Upper lobe of left lung (tissue), 6 donors: ENCODE measurements at places on chromosomes 12 and 14.
A peak's percentile ranks its signal among the peaks of the same experiment; 100 is the strongest.

GRCh38 chr14:75995372-75996041, 9.9 kb downstream of the IFT43 start:
- DNase-seq = no peak

DNA sequence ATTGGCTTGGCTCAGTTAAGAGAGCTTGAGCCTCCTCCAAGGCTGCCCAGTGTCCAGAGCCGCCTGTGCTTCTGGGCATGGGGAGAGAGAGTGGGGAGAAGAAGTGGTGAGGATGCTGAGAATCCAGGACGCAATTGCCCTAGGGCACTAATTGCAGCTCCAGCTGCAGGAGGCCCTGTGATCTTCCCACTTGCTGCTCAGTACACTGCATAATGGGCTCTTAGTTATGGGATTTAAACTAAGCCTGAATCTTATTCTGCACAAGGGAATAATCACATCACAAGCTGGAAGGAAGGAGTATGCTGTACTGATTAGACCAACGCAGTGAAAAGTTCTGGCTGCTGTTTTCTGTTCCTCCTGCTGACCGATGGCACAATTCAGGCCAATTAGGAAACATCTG, 101.0 kb upstream of the PRMT8 start:
- no peak for DNase-seq

- DNase-seq = no peak
These were observed 18.9 kb upstream of the PLEKHH1 start for GRCh38 chr14:67514203-67514607.

GRCh38 chr14:99812096-99812750, 19.0 kb downstream of the EML1 start:
- no peak for DNase-seq

DNA sequence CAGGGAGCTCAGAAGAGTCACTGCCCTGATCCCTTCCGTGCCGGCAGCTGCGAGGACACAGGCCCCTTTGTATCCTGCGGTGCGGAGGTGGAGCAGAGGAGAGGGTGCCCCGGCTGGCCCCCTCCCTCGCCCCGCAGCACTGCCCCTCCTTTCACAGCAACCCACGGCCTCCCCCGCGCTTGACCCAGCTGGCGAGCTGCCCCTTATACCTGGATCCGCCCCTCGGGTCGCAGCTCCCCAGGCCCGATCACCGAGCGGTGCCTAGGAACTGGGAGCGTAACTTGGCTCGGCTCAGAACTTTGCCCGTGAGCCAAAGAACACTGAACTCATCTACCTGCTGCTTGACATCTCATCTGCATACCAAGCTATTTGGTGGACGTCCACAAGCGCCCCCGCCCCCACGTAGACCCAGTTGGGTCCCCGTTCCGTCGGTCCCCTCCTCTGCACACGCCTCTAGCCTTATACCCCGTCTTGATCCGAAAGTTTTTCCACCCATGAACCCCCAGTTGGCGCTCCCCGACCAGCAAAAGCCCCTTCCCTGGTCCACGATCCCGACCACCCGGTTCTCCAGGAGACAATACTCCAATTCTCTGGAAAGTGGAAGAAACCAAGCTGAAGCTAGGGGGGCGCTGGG, 697 bp upstream of the DNAJC14 start:
- DNase-seq = peak; percentile 60

DNA sequence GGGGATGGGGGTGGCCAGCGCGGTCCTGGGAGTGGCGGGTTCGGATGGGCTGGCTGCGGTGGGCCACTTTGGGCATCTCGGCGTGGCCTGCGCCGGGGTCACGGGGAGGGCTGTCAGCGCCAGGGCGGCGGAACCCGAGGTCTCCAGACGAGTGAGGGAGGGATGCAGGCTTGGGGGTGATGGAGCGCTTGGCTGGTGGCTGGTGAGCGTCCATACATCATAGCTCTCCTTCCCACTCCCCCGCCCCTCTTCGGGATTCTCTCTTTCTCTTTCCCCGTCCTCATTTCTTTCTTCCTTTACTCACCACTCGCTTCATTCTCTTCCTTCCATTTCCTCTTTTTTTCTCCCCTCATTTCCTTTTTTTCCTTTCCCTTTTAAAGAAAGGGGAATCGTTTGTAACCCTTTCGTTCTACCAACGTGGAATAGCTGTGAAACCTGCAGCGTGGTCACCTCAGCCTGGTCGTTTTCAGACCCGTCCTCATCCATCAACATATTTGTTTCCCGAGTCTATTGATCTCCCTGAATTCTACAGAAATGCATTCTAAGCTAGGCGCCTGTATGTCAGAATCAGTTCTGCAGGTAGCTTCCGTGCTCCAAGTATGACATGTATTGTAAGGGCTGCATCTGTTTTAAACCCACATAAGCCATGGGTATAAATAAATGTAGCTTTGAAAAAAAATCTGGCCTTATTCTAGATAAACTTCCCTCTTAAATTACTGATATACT, 260.3 kb upstream of the E2F7 start:
- DNase-seq = peak; percentile 68

GRCh38 chr12:123163227-123163626, 12.3 kb upstream of the PITPNM2 start:
- DNase-seq = no peak

- no peak for DNase-seq
These were observed 7.5 kb downstream of the REC8 start for GRCh38 chr14:24179294-24179960.
